ENCODE measurements at places on chromosomes 16 and 17. TPM values are rescaled to one million over a fixed set of nuclear protein-coding genes. Genes with fewer than 3 reads are reported as not detected.

Gene CIITA
- total RNA-seq: not detected

Gene KRT222
- not detected for total RNA-seq

Gene CSH2
- total RNA-seq: not detected

Gene HS3ST3B1
- 10.8 TPM for total RNA-seq

Gene G6PC1
- total RNA-seq: not detected

Gene TMC5
- 0.43 TPM for total RNA-seq

Gene ATP1B2
- not detected for total RNA-seq

Gene SDR42E1
- not detected for total RNA-seq

Gene NPIPB13
- 1.1 TPM for total RNA-seq

Gene RNF222
- total RNA-seq: not detected

Gene CEP112
- 6.5 TPM for total RNA-seq

Gene NPIPB4
- 17.4 TPM for total RNA-seq

Gene CCL1
- not detected for total RNA-seq

Gene MYOCD
- total RNA-seq: not detected

Gene TEDC2
- total RNA-seq: 12.5 TPM

Gene STX1B
- total RNA-seq: 0.46 TPM

Gene TBC1D3H
- not detected for total RNA-seq

Gene CFAP52
- total RNA-seq: not detected

Gene C1QTNF1
- total RNA-seq: 0.22 TPM

Data from NCI-H460 (cell line).